ENCODE measurements at places on chromosomes 7 and 10.
A peak's percentile ranks its signal among the peaks of the same experiment; 100 is the strongest.

- no peak for DNase-seq
These were observed 598 bp downstream of the SLC16A12 start for GRCh38 chr10:89534826-89535166.

- DNase-seq, result no peak
These were observed 573 bp downstream of the TFR2 start for GRCh38 chr7:100640517-100641440.

- no peak for DNase-seq
These were observed 140.8 kb downstream of the GLCCI1 start for GRCh38 chr7:8109196-8110022.

- no peak for DNase-seq
These were observed 6.1 kb downstream of the NAMPT start for GRCh38 chr7:106278695-106279094.

- no peak for DNase-seq
These were observed 4.9 kb upstream of the SLF2 start for GRCh38 chr10:100907773-100908363.

DNA sequence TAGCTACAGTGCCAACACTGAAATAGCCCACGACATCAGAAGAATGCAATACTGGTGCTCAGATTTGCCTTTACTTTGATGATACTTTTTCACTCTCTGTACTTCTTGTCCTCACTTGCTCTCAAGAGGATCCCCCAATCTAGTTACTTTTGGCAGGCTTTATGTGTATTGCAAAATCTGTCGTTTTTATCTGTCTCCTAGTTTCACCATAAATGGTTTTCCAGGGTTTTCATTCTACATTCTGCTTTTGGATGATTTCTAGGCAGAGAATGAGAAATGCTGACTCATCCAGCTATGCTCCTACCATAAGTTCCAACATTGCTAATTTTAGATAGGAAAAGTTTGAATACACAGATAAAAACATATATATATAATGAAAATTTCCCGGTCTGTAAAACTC, 659.5 kb upstream of the NRG3 start:
- no peak for DNase-seq

- DNase-seq, result no peak
These were observed 13.6 kb upstream of the SMC3 start for GRCh38 chr10:110553905-110554304.

GRCh38 chr10:58281092-58281752, 12.3 kb downstream of the CISD1 start:
- no peak for DNase-seq

GRCh38 chr7:111752022-111752582, 189.8 kb upstream of the IMMP2L start:
- peak; percentile 75 for DNase-seq
